Glutamatergic neuron (in vitro differentiated cells): ENCODE measurements at places on chromosomes 3 and 15. TPM values are rescaled to one million over a fixed set of nuclear protein-coding genes. Genes with fewer than 3 reads are reported as not detected.

DNA sequence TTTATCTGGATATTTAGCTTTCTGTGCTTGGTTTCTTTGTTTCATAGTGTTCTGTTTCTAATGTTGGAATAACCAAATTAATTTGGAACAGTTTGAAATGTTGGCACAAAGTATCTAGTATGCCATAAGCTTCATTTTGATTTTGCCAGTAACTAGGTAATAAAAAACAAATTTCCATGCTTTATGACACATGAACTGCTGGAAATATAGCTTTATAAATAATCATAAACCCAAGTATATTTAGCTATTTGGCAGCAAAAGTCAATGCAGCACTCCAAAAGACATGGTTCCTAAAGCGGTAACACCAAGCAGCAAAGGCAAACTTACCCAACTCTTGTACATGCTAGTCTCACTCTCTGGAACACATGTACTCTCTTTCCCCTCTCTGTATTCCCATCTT lies 106.0 kb upstream of the CCNL1 start:
- H3K27ac ChIP-seq: no peak overlapping the region
- H3K4me3 ChIP-seq: no peak overlapping the region
- no peaks in the 10 kb centered on the region for H3K27me3 ChIP-seq
- no peak for DNase-seq
- peaks cover 16% of the 10 kb centered on the region for H3K4me1 ChIP-seq

GRCh38 chr3:43481375-43481774 lies 140.4 kb downstream of the ANO10 start:
- H3K27me3 ChIP-seq: no peaks in the 10 kb centered on the region
- H3K36me3 ChIP-seq: peaks cover 5% of the 10 kb centered on the region
- no peak overlapping the region for H3K4me3 ChIP-seq

DNA sequence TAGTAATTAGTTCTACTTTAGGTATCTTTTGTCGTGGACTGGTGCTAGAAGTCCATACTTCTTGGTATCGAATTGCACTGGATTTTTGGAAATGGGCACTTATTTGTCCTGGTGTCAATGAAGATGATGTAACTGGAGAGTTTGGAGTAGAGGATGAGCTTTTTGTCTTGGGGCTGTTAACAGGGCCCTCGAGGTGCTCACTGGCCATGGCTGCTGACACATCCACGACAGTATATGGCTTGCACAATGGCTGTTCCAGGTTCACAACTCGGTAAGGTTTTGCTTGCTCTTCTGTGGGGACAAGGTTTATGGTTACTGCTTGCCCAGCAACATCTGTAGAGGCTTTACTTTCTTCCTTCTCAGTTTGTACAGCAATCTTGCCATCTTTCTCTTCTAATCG lies 109.4 kb upstream of the TSPAN3 start:
- peaks cover 6% of the 10 kb centered on the region for H3K36me3 ChIP-seq
- no peaks in the 10 kb centered on the region for H3K27me3 ChIP-seq
- H3K27ac ChIP-seq: no peak overlapping the region
- H3K4me3 ChIP-seq: no peak overlapping the region

DNA sequence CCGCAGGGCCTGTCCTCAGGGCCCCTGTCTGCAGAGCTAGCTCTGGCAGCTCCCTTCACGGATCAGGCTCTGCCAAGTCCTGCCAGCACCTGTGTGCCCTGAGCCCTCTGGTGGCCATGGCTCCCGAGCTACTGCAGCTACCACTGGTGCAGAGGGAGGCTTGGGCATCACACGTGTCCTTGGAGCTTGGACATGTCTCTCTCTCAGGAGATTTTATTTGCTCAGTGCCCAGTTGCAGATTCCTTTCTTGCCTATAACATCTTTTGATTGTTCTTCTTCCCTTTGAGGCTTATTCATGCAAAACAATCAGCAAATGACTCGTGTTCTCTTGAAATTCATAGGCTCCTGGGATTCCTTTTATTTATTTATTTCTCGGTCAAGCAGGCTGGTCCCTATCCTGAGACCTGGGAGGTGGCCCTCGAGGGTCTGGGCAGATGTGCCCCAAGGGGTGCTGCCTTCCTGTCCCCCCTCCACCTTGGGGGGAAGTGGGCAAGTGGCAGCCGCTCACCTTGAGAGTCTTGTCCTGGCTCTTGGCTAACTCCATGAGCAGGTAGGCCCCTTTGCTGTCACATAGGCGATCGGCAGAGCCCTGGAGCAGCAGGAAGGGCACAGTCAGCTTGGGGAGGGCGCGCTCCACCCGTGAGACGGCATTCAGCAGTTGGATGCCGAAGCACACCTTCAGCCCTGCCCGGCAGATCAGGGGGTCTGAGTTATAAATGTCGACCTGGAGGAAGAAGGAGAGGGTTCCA lies 21.9 kb downstream of the ABTB1 start:
- peaks cover 10% of the 10 kb centered on the region for H3K27me3 ChIP-seq
- no peak overlapping the region for H3K4me3 ChIP-seq
- H3K4me1 ChIP-seq: peaks cover 22% of the 10 kb centered on the region
- H3K36me3 ChIP-seq: no peaks in the 10 kb centered on the region
- DNase-seq: peak; percentile 54

- peaks cover 4% of the 10 kb centered on the region for H3K36me3 ChIP-seq
- peaks cover 22% of the 10 kb centered on the region for H3K4me1 ChIP-seq
- peak within 1 kb of the TSS; percentile 94 for H3K4me3 ChIP-seq
- H3K27me3 ChIP-seq: peaks cover 13% of the 10 kb centered on the region
Measured at GRCh38 chr15:29822100-29822683, at the start of gene TJP1. Gene TJP1 (minus strand): TSS chr15:29822468. CDS start chr15:29822028, 440 bp downstream.

GRCh38 chr3:138939561-138940241 lies 7.2 kb downstream of the FOXL2 start:
- H3K4me1 ChIP-seq: peaks cover 2% of the 10 kb centered on the region
- no peaks in the 10 kb centered on the region for H3K36me3 ChIP-seq
- H3K4me3 ChIP-seq: peak overlapping the region; percentile 57
- H3K27me3 ChIP-seq: peaks cover 31% of the 10 kb centered on the region
- DNase-seq: no peak
- no peak overlapping the region for H3K27ac ChIP-seq

- peaks cover 22% of the 10 kb centered on the region for H3K36me3 ChIP-seq
- no peak overlapping the region for H3K27ac ChIP-seq
- H3K4me3 ChIP-seq: no peak overlapping the region
- H3K27me3 ChIP-seq: no peaks in the 10 kb centered on the region
- H3K4me1 ChIP-seq: peaks cover 13% of the 10 kb centered on the region
Measured at GRCh38 chr3:106482451-106482850, 613.6 kb upstream of the CBLB start.

- H3K4me3 ChIP-seq: no peak overlapping the region
- DNase-seq: no peak
- peaks cover 2% of the 10 kb centered on the region for H3K4me1 ChIP-seq
- no peak overlapping the region for H3K27ac ChIP-seq
- peaks cover 3% of the 10 kb centered on the region for H3K27me3 ChIP-seq
Measured at GRCh38 chr3:10770981-10771380, 45.0 kb upstream of the SLC6A11 start.

- no peak for DNase-seq
- H3K4me1 ChIP-seq: no peaks in the 10 kb centered on the region
- no peaks in the 10 kb centered on the region for H3K36me3 ChIP-seq
- H3K27me3 ChIP-seq: no peaks in the 10 kb centered on the region
- no peak overlapping the region for H3K4me3 ChIP-seq
Measured at GRCh38 chr3:4350789-4351163, 47.6 kb downstream of the SETMAR start.

GRCh38 chr3:182292591-182292990 lies 500.7 kb upstream of the ATP11B start:
- no peak for DNase-seq
- no peaks in the 10 kb centered on the region for H3K4me1 ChIP-seq
- H3K36me3 ChIP-seq: no peaks in the 10 kb centered on the region
- H3K27ac ChIP-seq: no peak overlapping the region
- H3K4me3 ChIP-seq: no peak overlapping the region

DNA sequence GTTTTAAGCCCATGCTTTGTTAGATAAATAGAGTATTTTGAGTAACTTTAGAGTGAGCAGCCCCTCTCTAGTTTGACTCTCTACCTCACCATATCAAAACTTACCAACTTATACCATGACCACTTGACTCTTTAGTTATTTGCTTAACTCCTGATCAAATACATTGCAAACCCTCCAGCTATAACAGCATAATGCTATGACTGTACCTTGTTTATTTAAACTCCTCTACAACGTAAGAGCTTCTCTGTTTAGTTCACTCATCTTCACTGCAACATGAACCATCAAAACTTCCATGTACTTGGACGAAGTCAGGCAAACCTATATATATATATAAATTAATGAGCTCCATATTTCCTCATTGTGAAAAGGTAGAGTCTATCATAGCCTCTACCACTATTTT lies 218.2 kb downstream of the DPH6 start:
- H3K27ac ChIP-seq: no peak overlapping the region
- H3K27me3 ChIP-seq: no peaks in the 10 kb centered on the region
- no peak for DNase-seq
- H3K4me3 ChIP-seq: no peak overlapping the region
- no peaks in the 10 kb centered on the region for H3K4me1 ChIP-seq
- H3K36me3 ChIP-seq: no peaks in the 10 kb centered on the region

DNA sequence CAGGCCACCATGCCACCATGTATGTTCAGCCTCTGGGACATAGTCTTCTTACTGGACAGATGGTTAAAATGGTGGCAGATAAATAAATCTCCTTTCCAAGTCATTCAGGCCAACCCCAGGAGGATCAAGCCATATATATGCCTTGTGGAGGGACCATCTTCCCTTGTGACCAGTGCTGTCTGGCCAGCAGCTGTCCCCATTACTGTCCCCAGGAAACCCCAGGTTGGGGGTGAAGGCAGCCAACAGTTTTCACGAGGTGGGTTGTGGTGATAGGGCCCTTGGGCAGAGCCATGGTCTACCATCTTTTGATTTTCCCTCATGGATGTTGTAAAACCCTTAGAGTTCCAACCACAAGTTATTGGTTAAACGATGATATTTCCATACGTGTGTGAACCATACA lies 48.7 kb upstream of the PCSK6 start:
- peaks cover 10% of the 10 kb centered on the region for H3K4me1 ChIP-seq
- DNase-seq: no peak
- peaks cover 4% of the 10 kb centered on the region for H3K27me3 ChIP-seq

- no peak for DNase-seq
- no peak overlapping the region for H3K27ac ChIP-seq
- H3K4me1 ChIP-seq: peaks cover 5% of the 10 kb centered on the region
- no peaks in the 10 kb centered on the region for H3K36me3 ChIP-seq
- H3K4me3 ChIP-seq: no peak overlapping the region
Measured at GRCh38 chr15:68385240-68385561, 46.8 kb downstream of the ITGA11 start.

GRCh38 chr3:5181469-5182141 lies 5.9 kb upstream of the EDEM1 start:
- no peaks in the 10 kb centered on the region for H3K27me3 ChIP-seq
- no peaks in the 10 kb centered on the region for H3K4me1 ChIP-seq

GRCh38 chr3:138945709-138946662 lies 951 bp downstream of the FOXL2 start:
- peak overlapping the region; percentile 63 for H3K4me3 ChIP-seq
- peaks cover 3% of the 10 kb centered on the region for H3K36me3 ChIP-seq
- H3K27me3 ChIP-seq: peaks cover 45% of the 10 kb centered on the region
- H3K27ac ChIP-seq: no peak overlapping the region

- DNase-seq: no peak
- no peaks in the 10 kb centered on the region for H3K27me3 ChIP-seq
- H3K36me3 ChIP-seq: no peaks in the 10 kb centered on the region
- H3K4me1 ChIP-seq: no peaks in the 10 kb centered on the region
- no peak overlapping the region for H3K4me3 ChIP-seq
Measured at GRCh38 chr3:125231895-125232294, 19.3 kb upstream of the SLC12A8 start.

GRCh38 chr15:78205856-78206255 lies 28.5 kb downstream of the ACSBG1 start:
- H3K4me3 ChIP-seq: no peak overlapping the region
- H3K36me3 ChIP-seq: no peaks in the 10 kb centered on the region
- no peak for DNase-seq

GRCh38 chr3:33646406-33646805 lies 71.6 kb downstream of the CLASP2 start:
- no peak overlapping the region for H3K27ac ChIP-seq
- H3K4me1 ChIP-seq: peaks cover 3% of the 10 kb centered on the region
- no peak overlapping the region for H3K4me3 ChIP-seq

- no peaks in the 10 kb centered on the region for H3K27me3 ChIP-seq
- no peaks in the 10 kb centered on the region for H3K36me3 ChIP-seq
- no peak for DNase-seq
- H3K4me1 ChIP-seq: no peaks in the 10 kb centered on the region
- no peak overlapping the region for H3K4me3 ChIP-seq
- no peak overlapping the region for H3K27ac ChIP-seq
Measured at GRCh38 chr3:119589102-119589773, 8.4 kb upstream of the PLA1A start.

GRCh38 chr15:48596415-48596814 lies 49.1 kb downstream of the FBN1 start:
- H3K36me3 ChIP-seq: no peaks in the 10 kb centered on the region
- no peaks in the 10 kb centered on the region for H3K4me1 ChIP-seq
- H3K4me3 ChIP-seq: no peak overlapping the region
- no peaks in the 10 kb centered on the region for H3K27me3 ChIP-seq

DNA sequence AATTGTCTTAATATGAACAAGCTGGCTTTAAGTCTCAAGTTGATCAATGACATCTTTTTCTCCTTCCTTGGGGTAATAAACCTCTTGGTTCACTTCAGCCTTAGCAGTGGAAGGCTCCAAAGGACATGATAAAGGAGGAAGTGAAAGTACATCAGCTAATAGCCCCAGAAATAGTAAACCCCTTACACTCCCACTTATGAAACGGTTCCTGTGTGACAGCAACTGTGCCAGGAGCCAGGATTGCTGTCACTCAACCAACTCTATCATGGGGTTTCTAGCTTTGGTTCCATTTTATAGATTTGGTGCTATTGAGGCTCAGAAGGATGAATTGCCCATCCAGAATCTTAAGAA lies 216.7 kb downstream of the ABHD5 start:
- no peaks in the 10 kb centered on the region for H3K27me3 ChIP-seq
- peak overlapping the region; percentile 68 for H3K4me3 ChIP-seq
- H3K36me3 ChIP-seq: no peaks in the 10 kb centered on the region
- no peak for DNase-seq
- peaks cover 20% of the 10 kb centered on the region for H3K4me1 ChIP-seq

DNA sequence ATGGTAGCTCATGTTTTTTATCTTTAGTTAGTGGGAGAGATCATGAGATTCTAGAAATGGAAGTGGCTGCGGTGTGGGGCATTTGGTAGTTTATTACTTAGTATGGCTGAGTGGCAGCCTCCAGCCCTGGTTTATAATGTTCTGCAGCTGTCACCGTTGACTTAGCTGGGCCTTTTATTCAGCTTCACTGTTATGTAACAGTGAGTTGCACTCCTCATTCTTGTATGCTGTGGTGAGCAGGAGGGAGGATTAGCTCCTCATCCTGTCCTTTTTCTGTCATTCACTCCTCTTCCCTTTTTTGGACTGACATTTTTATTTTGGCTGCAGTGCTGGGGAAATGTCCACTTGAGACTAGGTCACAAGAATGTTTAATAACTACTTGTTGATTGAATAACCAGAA lies 29.5 kb downstream of the RAD54L2 start:
- no peak overlapping the region for H3K4me3 ChIP-seq
- no peaks in the 10 kb centered on the region for H3K27me3 ChIP-seq
- no peak overlapping the region for H3K27ac ChIP-seq
- peaks cover 2% of the 10 kb centered on the region for H3K4me1 ChIP-seq
- H3K36me3 ChIP-seq: no peaks in the 10 kb centered on the region

The ANKRD63 gene
- total RNA-seq: not detected

The GPR171 gene
- not detected for total RNA-seq

The NANOGP8 gene
- 0.86 TPM for total RNA-seq

The CYP8B1 gene
- not detected for total RNA-seq

The PEAK1 gene
- total RNA-seq: 110 TPM

The EXD1 gene
- not detected for total RNA-seq

The ARGFX gene
- total RNA-seq: not detected

The RBPMS2 gene
- 2.0 TPM for total RNA-seq

The GRAMD2A gene
- total RNA-seq: not detected

The ACKR2 gene
- total RNA-seq: 0.64 TPM

The NEO1 gene
- 157 TPM for total RNA-seq

The CPN2 gene
- total RNA-seq: not detected

The GPR176 gene
- 15.9 TPM for total RNA-seq

The FGD5 gene
- 3.1 TPM for total RNA-seq

The KCNH8 gene
- 30.9 TPM for total RNA-seq

The ITPKA gene
- total RNA-seq: 1.1 TPM
